ENCODE measurements at places on chromosomes 2 and 18.

- no peak for DNase-seq
- no peaks in the 10 kb centered on the region for H3K4me1 ChIP-seq
- H3K27me3 ChIP-seq, result peaks cover 9% of the 10 kb centered on the region
- no peaks in the 10 kb centered on the region for H3K36me3 ChIP-seq
- no peak overlapping the region for H3K4me3 ChIP-seq
Measured at GRCh38 chr2:19462256-19462645, 103.8 kb upstream of the OSR1 start.

DNA sequence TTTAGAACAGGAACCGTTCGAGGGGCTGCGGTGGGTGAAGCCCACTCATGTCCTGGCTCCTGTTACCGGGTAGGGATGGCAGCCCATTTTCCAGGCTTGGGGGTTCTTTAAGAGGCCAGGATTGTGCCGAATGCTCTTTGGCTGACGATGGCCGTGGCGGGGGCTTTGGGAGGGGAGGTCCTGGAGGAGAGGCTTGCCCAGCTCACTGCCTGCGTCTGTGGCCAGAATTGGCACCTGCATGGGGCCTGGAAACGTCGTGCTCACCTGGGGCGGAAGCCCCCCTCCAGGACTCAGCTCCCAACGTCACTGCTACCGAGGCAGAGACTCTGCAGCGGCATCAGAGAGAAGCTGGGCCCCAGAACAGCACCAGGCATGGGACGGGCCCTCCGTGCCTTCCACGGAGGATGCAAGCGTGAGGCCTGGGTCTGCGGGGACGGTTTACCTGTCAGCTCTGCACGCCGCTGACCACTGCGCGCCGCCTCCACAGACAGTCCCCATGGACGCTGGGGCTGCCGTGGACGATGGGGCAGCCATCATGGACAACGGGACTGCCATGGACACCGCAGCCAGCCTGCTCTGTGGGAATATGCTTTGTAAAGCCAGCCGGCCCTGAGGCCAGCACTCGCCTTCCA, 82.9 kb downstream of the NFATC1 start:
- H3K27me3 ChIP-seq, result no peaks in the 10 kb centered on the region
- H3K4me3 ChIP-seq, result no peak overlapping the region
- H3K4me1 ChIP-seq, result no peaks in the 10 kb centered on the region
- H3K36me3 ChIP-seq, result no peaks in the 10 kb centered on the region

- no peaks in the 10 kb centered on the region for H3K27me3 ChIP-seq
- no peaks in the 10 kb centered on the region for H3K36me3 ChIP-seq
- H3K4me1 ChIP-seq, result peaks cover 25% of the 10 kb centered on the region
- H3K4me3 ChIP-seq, result no peak overlapping the region
- H3K27ac ChIP-seq, result no peak overlapping the region
- peak; percentile 76 for DNase-seq
Measured at GRCh38 chr2:173150087-173150486, 74.4 kb downstream of the MAP3K20 start.

DNA sequence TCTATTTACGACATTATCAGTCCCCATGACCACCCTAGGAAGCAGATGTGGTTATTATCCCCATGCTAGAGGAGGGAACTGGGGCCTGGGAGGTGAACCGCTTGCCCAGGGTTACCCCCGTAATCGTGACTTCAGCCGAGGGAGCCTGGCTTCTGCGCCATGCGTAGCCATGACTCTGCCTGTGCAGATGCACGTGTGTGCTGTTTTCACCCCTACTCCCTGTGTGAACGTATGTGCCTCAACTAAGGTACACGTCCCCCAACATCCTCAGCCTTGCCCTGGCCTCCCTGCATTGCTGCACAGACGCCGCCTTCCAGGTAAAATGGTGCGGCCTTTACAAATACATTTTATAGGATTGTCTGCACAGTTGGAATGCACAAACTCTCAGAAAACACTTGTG, 40.2 kb downstream of the LPIN1 start:
- H3K36me3 ChIP-seq, result peaks cover 53% of the 10 kb centered on the region
- H3K27me3 ChIP-seq, result no peaks in the 10 kb centered on the region
- no peak overlapping the region for H3K27ac ChIP-seq
- H3K4me1 ChIP-seq, result no peaks in the 10 kb centered on the region
- DNase-seq, result no peak
- H3K4me3 ChIP-seq, result no peak overlapping the region

- peak overlapping the region; percentile 86 for H3K4me3 ChIP-seq
- H3K27ac ChIP-seq, result peak overlapping the region; percentile 63
- H3K36me3 ChIP-seq, result peaks cover 35% of the 10 kb centered on the region
- no peaks in the 10 kb centered on the region for H3K27me3 ChIP-seq
Measured at GRCh38 chr2:128315829-128316776, 2.6 kb downstream of the HS6ST1 start.

- H3K27ac ChIP-seq, result no peak overlapping the region
- no peak overlapping the region for H3K4me3 ChIP-seq
- H3K36me3 ChIP-seq, result no peaks in the 10 kb centered on the region
- no peaks in the 10 kb centered on the region for H3K27me3 ChIP-seq
- no peak for DNase-seq
Measured at GRCh38 chr2:207750876-207751275, 18.8 kb downstream of the FZD5 start.
